ENCODE measurements at places on chromosomes 12 and 14. TPM values are rescaled to one million over a fixed set of nuclear protein-coding genes. Genes with fewer than 3 reads are reported as not detected.

Gene MYH6
- 0.13 TPM for polyA plus RNA-seq

Gene ACRBP
- polyA plus RNA-seq, result 6.0 TPM

Gene ATP5MC2
- polyA plus RNA-seq, result 483 TPM

Gene HOXC12
- not detected for polyA plus RNA-seq

Gene GNG2
- 65.3 TPM for polyA plus RNA-seq

Gene MFAP5
- 0.25 TPM for polyA plus RNA-seq

Gene DHH
- 0.25 TPM for polyA plus RNA-seq

Gene MYL6
- polyA plus RNA-seq, result 1,671 TPM
